ENCODE measurements at places on chromosomes 2 and 18. TPM values are rescaled to one million over a fixed set of nuclear protein-coding genes. Genes with fewer than 3 reads are reported as not detected.

DNA sequence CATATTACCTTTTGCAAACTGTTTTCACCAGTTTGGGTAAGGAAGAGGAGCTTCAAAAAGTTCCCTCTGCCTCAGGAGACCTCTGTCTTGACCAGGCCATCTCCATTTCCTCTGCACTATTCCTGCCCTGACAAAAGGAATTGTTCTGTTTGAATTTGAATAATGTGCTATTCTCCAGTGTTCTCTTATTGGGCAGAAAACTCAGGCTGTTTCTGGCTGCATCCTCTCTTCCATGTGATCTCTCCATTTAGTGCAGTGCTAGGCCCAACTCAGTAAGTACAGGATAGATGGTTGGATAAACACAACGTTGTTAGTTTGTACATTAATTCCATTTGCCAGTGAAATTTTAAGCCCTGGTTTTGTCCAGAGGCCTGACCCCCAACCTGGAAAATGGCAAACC is 102.2 kb upstream of the CELF4 start:
- no peak overlapping the region for H3K27ac ChIP-seq
- H3K27me3 ChIP-seq, result no peaks in the 10 kb centered on the region
- no peak overlapping the region for H3K4me3 ChIP-seq
- DNase-seq, result no peak

DNA sequence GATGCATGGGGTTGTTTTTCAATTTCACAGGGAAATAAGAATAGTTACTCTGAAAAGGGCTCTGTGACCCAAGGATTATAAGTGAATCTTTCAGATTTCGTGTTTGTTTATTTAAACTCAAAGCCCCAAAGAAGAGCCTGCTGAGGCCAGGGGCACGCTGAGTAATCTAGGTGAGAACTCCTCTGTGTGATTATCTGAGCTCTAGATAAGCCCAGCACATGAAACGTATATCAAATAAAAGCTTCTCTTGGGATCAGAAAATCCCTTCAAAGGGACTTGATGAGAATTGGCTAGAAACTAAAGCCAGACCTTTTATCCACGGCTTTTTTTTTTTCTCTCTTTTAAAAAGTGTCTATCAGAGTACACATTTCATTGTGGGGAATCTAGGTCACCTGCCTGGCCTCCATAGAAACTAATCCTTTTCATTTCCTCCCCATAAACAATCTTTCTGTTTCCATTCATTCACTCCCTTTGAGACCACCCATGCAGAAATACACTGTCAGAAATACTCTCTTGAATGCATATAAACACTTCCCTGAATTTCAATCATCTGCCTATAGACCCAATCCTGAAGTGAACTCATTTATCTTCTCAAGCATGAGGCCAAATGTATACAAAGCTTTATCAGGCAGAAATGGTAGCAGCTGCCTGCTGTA is 137.4 kb downstream of the RIT2 start:
- DNase-seq, result no peak
- no peaks in the 10 kb centered on the region for H3K36me3 ChIP-seq
- no peak overlapping the region for H3K27ac ChIP-seq

POLE4 gene
- total RNA-seq, result 48.4 TPM

CD207 gene
- not detected for total RNA-seq

GRCh38 chr18:9738266-9738969 is 30.3 kb downstream of the RAB31 start:
- H3K36me3 ChIP-seq, result no peaks in the 10 kb centered on the region
- no peak overlapping the region for H3K27ac ChIP-seq
- H3K4me1 ChIP-seq, result peaks cover 4% of the 10 kb centered on the region
- H3K27me3 ChIP-seq, result peaks cover 13% of the 10 kb centered on the region
- H3K4me3 ChIP-seq, result no peak overlapping the region

DNA sequence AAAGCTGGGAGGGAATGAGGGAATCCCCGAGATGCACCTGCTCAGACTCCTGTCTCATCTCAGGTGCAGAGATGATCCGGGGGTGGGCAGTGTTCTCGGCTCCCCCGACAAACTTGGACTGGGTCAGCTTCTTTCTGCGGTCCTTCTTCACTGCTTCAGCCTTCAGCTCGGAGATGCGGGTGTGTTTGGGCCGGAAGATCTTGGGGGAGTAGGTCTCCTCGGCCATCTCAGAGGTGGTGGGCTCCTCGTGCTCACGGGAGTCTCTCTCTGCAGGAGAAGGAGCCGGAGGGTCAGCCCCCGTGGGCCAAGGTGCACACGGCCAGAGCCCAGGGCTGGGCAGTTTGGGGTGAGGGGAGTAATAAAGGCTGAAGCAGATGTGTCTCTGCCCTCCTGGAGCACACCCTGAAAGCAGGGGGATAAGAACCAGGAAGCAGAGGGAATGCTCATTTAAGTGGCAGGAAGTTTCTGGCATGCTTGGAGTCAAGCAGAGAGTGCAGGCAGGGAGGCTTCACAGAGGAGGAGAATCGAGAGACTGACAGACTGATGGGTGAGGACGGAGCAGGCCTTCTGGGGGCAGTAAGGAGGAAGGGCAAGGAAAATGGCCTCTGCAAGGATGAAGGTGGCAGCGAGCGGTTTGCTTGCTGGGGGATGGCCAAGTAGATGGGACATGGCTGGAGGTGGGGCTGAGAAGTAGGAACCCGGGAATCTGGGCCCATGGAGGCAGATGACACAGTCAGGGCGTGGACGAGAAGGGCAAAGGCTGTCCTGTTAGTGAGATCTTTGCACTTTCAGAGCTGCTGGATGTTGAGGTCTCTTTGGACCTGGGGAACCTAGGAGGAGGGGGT is 16.3 kb downstream of the IGFBP5 start:
- H3K4me3 ChIP-seq, result no peak overlapping the region
- H3K27ac ChIP-seq, result no peak overlapping the region
- no peak for DNase-seq
- no peaks in the 10 kb centered on the region for H3K36me3 ChIP-seq
- peaks cover 13% of the 10 kb centered on the region for H3K27me3 ChIP-seq

- no peaks in the 10 kb centered on the region for H3K4me1 ChIP-seq
- H3K27me3 ChIP-seq, result no peaks in the 10 kb centered on the region
- no peak overlapping the region for H3K4me3 ChIP-seq
- H3K36me3 ChIP-seq, result no peaks in the 10 kb centered on the region
- no peak overlapping the region for H3K27ac ChIP-seq
These were observed 1920.7 kb upstream of the CELF4 start for GRCh38 chr18:39486268-39486667.

PSTPIP2 gene
- 17.8 TPM for total RNA-seq

REG3A gene
- not detected for total RNA-seq

- no peak for DNase-seq
- H3K4me3 ChIP-seq, result no peak overlapping the region
- no peaks in the 10 kb centered on the region for H3K27me3 ChIP-seq
- H3K36me3 ChIP-seq, result no peaks in the 10 kb centered on the region
- no peaks in the 10 kb centered on the region for H3K4me1 ChIP-seq
These were observed 189.8 kb upstream of the SALL3 start for GRCh38 chr18:78789850-78790249.

- no peak for DNase-seq
- peaks cover 34% of the 10 kb centered on the region for H3K36me3 ChIP-seq
- H3K27ac ChIP-seq, result no peak overlapping the region
- peaks cover 15% of the 10 kb centered on the region for H3K4me1 ChIP-seq
- H3K4me3 ChIP-seq, result no peak overlapping the region
These were observed 11.9 kb downstream of the NAPG start for GRCh38 chr18:10537765-10538164.

GRCh38 chr2:100236166-100236565 is 86.1 kb downstream of the LONRF2 start:
- H3K4me3 ChIP-seq, result no peak overlapping the region
- peaks cover 21% of the 10 kb centered on the region for H3K4me1 ChIP-seq
- no peaks in the 10 kb centered on the region for H3K27me3 ChIP-seq
- no peak overlapping the region for H3K27ac ChIP-seq

- H3K4me1 ChIP-seq, result peaks cover 9% of the 10 kb centered on the region
- no peaks in the 10 kb centered on the region for H3K27me3 ChIP-seq
- H3K36me3 ChIP-seq, result peaks cover 53% of the 10 kb centered on the region
- H3K4me3 ChIP-seq, result no peak overlapping the region
These were observed 60.3 kb downstream of the PIAS2 start for GRCh38 chr18:46856973-46857372.

LRRTM4 gene
- not detected for total RNA-seq

NYAP2 gene
- not detected for total RNA-seq

NDC80 gene
- total RNA-seq, result 81.3 TPM

DNA sequence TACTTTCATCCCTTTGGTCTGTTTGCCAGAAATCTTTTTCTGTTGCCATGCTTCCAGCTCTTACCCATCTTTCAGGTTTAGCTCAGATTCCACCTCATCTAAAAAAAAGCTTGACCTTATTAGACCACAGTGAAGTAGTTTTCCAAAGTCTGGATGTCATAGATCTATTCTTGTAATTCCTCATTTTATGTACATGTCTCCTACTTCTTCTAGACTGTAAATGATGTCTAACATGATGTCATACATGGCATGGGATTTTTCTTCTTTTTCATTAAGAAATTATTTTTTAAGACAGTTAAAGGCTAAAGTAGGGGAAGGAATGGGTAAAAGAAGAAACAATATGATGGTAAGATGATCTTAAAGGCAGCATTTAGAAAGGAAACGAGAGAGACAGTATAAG is 11.3 kb downstream of the GLS start:
- H3K27me3 ChIP-seq, result no peaks in the 10 kb centered on the region
- DNase-seq, result no peak
- H3K36me3 ChIP-seq, result peaks cover 58% of the 10 kb centered on the region
- peaks cover 75% of the 10 kb centered on the region for H3K4me1 ChIP-seq
- no peak overlapping the region for H3K4me3 ChIP-seq
- H3K27ac ChIP-seq, result peak overlapping the region; percentile 66

DNA sequence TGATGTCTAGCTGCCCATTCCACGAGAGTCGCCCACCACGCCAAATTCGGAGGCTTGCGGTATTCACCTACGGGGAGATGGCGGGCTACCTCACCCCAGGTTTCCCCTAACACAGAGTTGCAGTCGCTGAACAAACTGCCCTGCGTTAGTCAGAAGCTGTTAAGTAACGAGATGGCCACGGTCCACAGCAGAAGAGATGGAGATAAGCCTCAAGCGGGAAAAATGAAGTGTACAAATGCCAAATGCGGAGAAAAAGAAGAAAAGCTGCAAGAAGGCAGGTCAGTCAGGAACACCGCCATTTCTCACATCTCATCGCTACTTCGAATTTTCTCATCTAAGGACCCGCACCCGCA is 425 bp downstream of the ASB3 start:
- DNase-seq, result peak; percentile 48
- peaks cover 8% of the 10 kb centered on the region for H3K36me3 ChIP-seq
- H3K4me3 ChIP-seq, result peak overlapping the region; percentile 92
- H3K4me1 ChIP-seq, result peaks cover 47% of the 10 kb centered on the region
- H3K27me3 ChIP-seq, result no peaks in the 10 kb centered on the region

DNA sequence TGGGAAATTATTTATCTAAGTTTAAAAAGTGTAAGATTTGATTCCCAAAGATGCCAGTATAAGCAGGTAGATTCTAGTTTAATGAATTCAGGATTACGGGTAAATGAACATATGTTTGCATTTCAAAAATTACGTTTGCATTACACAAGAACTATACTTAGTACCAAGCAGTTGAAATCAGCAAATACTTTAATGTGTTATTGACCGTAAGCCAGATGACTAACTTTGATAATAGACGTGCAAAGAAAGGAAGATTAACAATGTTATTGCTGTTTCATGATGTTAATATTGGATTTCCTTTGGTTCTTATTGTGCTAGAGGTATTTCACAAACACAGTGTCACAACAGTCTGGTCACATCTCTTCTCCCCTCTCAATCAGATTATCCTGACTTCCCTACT is 294.7 kb downstream of the TDRD15 start:
- no peaks in the 10 kb centered on the region for H3K4me1 ChIP-seq
- H3K27me3 ChIP-seq, result no peaks in the 10 kb centered on the region
- H3K27ac ChIP-seq, result no peak overlapping the region
- DNase-seq, result no peak
- no peaks in the 10 kb centered on the region for H3K36me3 ChIP-seq

GRCh38 chr18:64707052-64707451 is 558.2 kb upstream of the LINC00305 start:
- no peaks in the 10 kb centered on the region for H3K27me3 ChIP-seq
- no peak overlapping the region for H3K27ac ChIP-seq
- no peaks in the 10 kb centered on the region for H3K4me1 ChIP-seq
- H3K36me3 ChIP-seq, result no peaks in the 10 kb centered on the region
- no peak overlapping the region for H3K4me3 ChIP-seq

DNA sequence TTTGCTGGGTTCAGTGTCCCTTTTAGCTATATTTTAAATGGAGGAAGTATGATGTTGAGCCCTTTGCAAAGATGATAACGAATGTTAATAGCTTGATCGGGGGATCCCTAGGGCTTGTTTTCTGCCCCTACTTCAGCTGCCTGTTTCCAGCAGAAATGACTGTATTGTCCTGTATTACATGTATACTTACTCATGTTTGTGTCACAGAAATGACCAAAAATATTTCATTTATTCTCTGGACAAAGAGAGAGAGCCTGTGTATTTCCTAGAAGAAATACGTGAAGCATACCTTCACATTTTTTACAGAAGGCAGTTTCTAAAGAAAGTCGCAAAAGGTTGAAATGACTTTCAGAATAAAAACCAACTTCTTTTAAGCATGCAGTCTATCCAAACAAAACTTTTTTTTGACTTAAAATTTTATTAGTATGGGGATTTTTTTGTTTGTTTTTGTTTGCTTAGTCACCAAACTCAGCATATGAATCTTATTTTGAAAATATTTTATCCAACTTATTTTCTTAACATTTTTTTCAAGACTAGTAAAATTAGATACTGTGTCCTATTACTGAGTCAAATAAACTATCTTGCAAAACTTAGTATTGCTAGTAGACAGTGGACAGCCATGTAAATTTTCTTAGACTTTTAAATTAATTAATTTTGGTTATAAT is 68.9 kb downstream of the PTRHD1 start:
- peaks cover 6% of the 10 kb centered on the region for H3K4me1 ChIP-seq
- H3K4me3 ChIP-seq, result no peak overlapping the region
- H3K36me3 ChIP-seq, result peaks cover under 1% of the 10 kb centered on the region
- no peak overlapping the region for H3K27ac ChIP-seq
- no peaks in the 10 kb centered on the region for H3K27me3 ChIP-seq
- DNase-seq, result no peak

LAMA3 gene
- 0.05 TPM for total RNA-seq

DNA sequence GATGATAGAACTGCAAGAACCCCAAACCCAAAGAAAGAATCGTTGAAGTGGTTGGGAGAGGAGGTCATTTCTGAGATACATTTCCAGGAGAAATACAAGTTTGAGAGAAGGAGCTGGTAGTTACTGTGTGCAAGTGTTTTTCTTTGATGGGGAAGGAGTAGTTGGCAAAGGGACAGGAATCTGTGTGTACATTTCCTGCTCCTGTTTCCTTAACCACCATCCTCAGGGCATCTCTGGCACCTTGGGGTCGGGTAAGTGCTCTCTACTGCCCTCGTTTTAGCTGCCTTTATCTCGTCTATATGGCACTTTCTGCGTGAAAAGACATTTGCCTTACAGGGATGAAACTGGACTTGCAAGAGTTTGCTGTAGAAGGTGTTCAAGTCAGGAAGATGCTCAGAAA is 27.3 kb downstream of the CDC42EP3 start:
- H3K27me3 ChIP-seq, result no peaks in the 10 kb centered on the region
- peaks cover 73% of the 10 kb centered on the region for H3K4me1 ChIP-seq
- H3K27ac ChIP-seq, result peak overlapping the region; percentile 85
- no peak overlapping the region for H3K4me3 ChIP-seq
- H3K36me3 ChIP-seq, result peaks cover 84% of the 10 kb centered on the region
- no peak for DNase-seq
